Neural crest cell (in vitro differentiated cells): ENCODE measurements at places on chromosomes 2 and 18. TPM values are rescaled to one million over a fixed set of nuclear protein-coding genes. Genes with fewer than 3 reads are reported as not detected.

- DNase-seq, result no peak
Observed at GRCh38 chr2:150963336-150963735, 298.3 kb downstream of the RBM43 start.

- no peak for DNase-seq
Observed at GRCh38 chr18:47975105-47975504, 44.6 kb upstream of the SMAD2 start.

- DNase-seq, result no peak
Observed at GRCh38 chr2:236366049-236366387, 101.8 kb upstream of the ASB18 start.

GRCh38 chr2:234492717-234493485, 4.0 kb downstream of the ARL4C start:
- DNase-seq, result no peak

DNA sequence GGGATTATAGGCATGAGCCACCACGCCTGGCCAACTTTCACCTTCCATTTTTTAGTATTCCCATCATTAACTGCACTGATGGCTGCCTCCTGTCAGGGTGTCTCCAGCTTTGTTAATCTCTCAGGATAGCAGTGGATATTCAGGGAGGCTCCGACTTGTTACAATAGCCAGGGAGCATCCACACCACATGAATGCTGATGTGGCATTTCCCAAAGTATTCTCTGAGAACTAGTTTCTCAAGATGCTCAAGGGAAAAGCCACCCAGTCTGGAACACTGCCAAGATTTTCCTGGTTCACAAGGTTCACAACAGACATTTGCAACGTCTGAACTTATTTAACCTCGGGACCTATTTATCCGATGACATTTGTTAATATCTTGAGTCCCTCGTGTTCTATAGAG, 33.8 kb downstream of the ZNF519 start:
- no peak for DNase-seq

The FTCDNL1 gene
- 1.5 and 1.6 TPM in 2 replicates for total RNA-seq

- DNase-seq, result no peak
Observed at GRCh38 chr18:34873986-34874580, 164.0 kb downstream of the DTNA start.

GRCh38 chr2:3159782-3160545, 217.7 kb downstream of the EIPR1 start:
- no peak for DNase-seq

The MAP3K19 gene
- total RNA-seq, result not detected in 2 replicates

The SERPINB4 gene
- total RNA-seq, result not detected in 2 replicates
